Hepatocyte (in vitro differentiated cells): ENCODE measurements at places on chromosomes 1 and 21. TPM values are rescaled to one million over a fixed set of nuclear protein-coding genes. Genes with fewer than 3 reads are reported as not detected.

The ADORA3 gene
- polyA plus RNA-seq = 0.41 and 0.61 TPM in 2 replicates

The DCAF6 gene
- polyA plus RNA-seq = 50.3 and 62.7 TPM in 2 replicates

The MROH9 gene
- 0.15 and 0.22 TPM in 2 replicates for polyA plus RNA-seq

The SCP2 gene
- 155 and 201 TPM in 2 replicates for polyA plus RNA-seq

The GBP1 gene
- polyA plus RNA-seq = 12.0 and 19.3 TPM in 2 replicates

The SLAMF9 gene
- polyA plus RNA-seq = not detected in 2 replicates

The UBL4B gene
- polyA plus RNA-seq = not detected in 2 replicates

The CFHR5 gene
- 0.36 TPM in 1 of 2 replicates, not detected in the other for polyA plus RNA-seq
